ENCODE measurements at places on chromosomes 3 and 15.

DNA sequence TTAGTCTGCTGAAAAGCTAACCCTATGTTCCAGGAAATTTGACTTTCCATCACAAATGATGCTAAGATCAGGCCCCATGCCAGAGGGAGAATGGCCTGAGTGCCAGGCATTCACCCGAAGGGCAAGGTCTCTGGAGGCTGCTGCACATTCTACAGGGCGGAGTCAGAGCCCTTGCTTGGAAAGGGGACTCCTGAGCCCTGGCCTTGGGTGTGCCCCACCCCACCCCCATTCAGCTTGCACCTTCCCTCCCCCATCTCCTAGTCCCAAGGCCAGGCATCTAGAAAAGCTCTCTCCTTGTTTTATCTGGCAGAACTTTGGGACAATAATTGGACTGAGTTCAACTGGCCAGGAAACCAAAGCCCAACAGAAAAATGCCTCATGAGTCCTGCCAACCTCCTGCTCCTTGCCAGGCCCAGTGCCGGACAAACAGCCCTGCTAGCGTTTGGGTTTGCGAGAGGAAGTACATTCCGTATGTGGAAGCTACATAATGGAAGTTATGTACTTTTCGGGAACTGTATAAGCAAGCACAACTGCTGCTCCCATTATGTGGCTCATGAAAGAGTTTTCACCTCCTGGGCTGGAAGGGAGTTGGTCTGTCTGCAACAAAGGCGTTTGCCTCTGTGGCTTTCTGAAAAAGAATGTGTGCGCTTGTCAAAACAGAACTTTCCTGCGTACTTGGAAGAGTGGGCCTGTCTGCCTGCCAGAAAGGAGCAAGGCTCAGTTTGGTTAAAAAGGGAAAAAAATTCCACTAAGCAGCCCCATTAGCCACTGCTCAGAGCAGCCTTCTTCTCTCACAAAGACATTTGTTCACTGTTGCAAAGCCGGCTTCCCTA is 321.5 kb upstream of the CTNNB1 start:
- no peak for DNase-seq

DNA sequence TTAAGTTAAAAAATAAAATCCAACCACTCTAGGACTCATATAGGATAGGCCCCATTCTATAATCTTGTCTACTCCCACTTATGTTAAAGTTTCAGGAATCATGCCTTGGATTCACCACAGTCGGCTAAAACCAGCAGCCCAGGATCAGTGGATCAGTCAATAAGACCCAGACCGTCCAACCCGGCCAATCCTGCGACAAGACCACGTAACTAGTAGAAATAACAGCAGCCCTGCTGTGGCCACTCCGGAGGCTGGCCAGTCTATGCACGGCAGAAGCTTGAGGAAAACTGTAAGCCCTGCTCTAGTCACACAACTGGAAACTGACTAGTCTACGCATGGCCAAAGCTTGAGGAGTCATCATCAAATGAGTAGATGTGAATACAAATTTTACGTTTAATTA is 12.8 kb upstream of the SLC9C1 start:
- no peak for DNase-seq

DNA sequence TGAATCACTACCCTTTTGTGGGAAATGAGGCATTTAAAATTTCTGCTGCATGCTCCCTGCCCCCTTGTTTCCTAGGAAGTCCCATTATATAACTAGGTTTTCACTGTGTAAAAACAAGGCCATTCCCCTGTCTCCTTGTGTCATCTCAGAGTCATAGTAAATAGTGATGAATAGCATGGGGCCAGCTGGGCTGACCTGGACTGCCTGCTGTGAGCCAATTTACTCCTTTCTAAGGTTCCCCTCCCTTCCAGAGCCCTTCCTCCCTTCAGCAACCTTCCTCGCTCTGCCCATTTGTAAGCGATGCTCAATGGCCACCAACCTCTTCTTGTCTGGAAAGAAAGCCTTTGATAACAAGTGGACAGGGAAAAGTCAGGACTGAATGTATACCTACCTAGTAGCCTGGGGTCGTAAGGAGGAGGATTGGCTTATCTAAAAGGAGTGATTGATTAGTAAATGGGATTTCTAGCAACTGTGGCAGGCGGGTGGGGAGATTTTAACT is 11.7 kb downstream of the ITGA11 start:
- no peak for DNase-seq

GRCh38 chr3:52490939-52491526 is 4.1 kb upstream of the STAB1 start:
- peak; percentile 62 for DNase-seq

DNA sequence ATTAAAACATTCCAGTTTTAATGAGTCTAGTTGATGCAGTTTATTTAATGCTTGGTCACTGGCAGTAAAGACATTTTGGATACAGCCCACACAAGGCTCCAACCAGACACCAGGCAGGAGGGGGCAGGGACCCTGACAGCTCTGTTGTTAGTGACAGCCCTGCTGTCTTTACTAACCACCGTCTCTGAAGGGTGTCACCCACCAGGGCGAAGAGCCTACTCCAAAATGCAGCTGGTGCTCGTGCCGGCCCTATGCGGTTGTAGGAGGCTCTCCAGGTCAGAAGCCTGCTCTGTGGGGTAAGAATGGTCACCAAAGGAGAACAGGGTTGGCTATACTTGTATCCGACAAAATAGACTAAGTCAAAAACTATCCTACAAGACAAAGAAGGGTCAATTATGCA is 132.2 kb downstream of the ATP10A start:
- no peak for DNase-seq

DNA sequence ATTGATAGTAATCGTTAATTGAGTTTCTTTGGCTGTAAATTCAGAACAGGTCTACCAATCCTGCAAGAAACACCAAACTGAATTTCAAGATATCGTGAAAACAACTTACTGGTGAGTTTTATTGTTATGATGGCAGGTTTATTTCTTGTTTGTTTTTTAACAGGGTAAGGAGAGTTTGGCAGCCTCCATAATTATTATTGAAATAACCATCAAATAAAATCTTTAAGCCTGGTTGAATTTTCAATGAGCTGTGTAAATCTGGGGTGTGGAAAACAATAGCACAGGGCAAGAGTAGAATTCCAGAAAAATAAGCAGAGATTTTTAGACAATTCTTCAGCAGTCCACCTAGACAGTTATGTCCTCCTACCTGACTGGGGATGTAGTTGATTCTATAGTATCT is 196.5 kb downstream of the MECOM start:
- DNase-seq = no peak

- no peak for DNase-seq
These were observed 875.9 kb upstream of the NR2F2 start for GRCh38 chr15:95454403-95455262.

GRCh38 chr3:16550676-16551341 is 37.3 kb upstream of the RFTN1 start:
- peak; percentile 94 for DNase-seq
